GM18507 (cell line): ENCODE measurements at places on chromosomes 16 and 17.

- DNase-seq, result no peak
Observed at GRCh38 chr17:17682293-17682736, 1.1 kb downstream of the RAI1 start.

DNA sequence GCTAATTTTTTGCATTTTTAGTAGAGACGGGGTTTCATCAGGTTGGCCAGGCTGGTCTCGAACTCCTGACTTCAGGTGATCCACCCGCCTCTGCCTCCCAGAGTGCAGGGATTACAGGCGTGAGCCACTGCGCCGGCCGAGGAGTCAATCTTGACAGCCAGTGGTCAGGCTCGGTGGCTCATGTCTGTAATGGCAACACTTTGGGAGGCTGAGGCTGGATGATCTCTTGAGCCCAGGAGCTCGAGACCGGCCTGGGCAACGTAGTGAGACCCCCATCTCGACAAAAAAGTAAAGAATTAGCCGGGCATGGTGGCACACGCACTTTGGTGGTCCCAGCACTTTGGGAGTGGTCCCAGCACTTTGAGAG lies 608 bp upstream of the PGS1 start:
- no peak for DNase-seq

DNA sequence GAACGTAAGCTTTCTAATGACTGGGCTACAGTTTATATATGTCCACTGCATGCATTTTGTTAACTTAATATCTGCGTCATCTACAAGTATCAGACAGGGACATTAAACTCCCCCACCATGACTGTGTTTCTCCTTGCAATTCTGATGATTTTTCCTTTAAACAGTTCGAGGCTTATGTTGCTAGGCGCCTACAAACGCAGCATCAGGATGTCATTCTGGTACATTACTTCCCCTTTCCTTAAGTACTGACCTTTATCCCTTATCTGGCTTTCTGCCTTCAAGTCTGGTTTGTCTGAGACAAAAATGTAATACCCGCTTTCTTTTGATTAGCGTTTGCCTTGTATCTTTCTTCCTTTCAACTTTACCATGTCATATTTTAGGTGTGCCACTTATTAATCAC lies 362.4 kb downstream of the SLC39A11 start:
- no peak for DNase-seq

DNA sequence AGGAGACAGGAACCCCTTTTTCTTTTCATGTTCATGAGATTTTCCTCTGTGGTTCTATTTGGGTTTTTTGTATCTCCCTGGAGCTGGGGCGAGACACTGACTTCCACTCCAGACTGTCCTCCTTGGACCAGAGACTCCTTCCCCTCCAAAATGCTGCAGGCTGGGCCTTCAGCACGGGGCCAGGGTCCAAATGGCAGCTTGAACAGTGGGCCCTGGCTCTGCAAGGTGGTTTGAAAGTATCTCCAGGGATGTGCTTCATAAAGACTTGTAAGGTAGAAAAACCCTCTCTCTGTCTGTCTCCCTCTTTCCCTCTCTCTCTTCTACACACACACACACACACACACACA lies 236.1 kb downstream of the ZNF423 start:
- no peak for DNase-seq

GRCh38 chr17:40447148-40447644 lies 3.9 kb downstream of the IGFBP4 start:
- DNase-seq, result no peak

GRCh38 chr17:15236281-15237105 lies 28.6 kb downstream of the PMP22 start:
- DNase-seq, result no peak

GRCh38 chr17:75756451-75757085 lies 8.4 kb downstream of the GALK1 start:
- DNase-seq, result no peak

DNA sequence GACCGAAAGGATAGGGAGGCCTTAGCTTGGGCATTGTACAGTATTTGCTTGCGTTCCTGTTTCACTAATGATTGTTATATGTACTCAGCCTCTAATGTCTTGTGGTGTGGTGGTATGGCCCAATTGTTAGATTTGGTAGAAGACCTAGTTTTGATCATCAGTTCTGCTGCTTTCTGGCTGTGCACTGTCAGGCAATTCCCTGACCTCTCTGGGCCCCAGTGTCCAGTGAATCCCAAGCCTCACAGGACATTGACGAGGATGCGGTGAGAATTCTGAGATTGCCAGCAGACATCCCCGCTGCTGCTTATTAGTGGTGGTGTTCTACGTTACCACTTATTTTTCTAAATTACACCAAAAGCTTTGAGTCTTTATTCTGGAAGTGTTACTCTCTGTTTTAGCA lies 195.2 kb downstream of the SNX29 start:
- no peak for DNase-seq

DNA sequence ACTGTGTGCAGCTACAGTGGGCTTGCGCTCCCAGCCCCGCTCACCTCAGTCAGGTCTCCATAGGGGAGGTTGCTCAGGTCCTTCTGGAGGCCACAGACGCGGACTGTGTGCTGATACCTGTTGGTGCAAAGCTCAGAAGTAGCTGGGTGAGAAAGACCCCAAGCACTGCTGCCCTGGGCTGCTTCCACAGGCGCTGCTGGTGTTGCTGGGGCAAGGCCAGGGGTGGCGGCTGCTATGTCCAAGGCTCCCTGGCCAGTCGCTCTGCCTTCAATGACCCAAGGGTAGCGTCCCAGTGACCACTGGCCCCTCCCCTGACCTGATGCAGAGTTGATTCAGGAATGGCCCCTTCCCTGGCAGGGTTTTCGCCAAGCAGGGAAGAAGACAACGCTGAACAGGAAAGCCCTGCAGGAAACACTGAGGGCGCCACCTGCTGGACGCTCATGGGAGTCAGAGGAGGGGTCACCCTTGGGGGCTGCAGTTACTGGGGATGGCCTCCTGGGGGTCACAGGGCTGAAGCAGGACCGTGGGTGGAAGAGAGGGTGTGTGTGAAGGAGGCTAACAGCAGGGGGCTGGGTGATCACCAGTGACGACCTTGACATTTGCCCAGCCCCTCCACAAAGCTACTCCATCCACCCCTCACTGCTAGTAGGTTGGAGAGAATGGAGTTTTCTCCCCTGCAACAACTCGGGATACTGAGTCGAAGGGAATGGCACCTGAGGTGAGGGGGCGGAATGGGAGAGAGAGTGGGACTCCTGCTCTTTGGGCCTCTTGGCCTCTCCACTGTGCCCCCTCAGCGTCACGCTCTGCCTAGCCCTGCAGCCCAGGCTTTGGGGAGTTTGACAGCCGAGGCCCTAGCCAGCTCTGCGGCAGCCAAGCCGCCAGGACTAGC lies 38.3 kb downstream of the ABCC12 start:
- peak; percentile 39 for DNase-seq

GRCh38 chr17:56810343-56810742 lies 23.4 kb downstream of the C17orf67 start:
- DNase-seq, result no peak

DNA sequence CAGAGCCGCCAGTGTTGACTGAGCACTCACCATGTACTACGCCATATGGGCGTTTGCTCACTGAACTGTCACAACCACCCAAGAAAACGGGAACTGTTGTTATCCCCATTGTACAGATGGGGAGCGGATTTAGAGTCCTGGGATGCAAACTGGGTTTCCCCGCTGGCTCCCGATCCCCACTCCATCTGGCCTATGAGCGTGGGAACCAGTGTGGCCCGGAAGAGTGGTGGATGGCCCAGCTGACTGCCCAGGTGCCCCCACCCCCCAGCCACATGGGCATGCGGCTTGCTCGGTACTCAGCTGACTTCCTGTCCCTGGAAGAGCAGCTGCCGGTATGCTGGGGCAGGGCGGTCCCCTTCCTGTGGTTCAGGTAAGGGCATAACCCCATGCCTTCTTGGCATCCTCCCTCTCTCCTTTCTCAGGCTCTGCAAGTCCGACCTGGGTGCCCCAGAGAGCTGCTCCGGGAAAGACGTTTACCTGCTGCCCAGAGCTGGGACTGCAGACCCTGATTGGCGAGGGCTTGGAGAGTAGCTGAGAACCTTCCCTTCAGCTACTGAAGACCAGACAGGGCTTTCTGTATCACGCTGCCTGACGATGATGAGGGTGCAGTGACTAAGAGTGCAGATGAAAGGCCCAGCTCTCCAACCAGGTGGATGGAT lies 16.2 kb downstream of the SOCS3 start:
- no peak for DNase-seq

GRCh38 chr17:81417049-81417878 lies 22.0 kb downstream of the BAHCC1 start:
- no peak for DNase-seq

DNA sequence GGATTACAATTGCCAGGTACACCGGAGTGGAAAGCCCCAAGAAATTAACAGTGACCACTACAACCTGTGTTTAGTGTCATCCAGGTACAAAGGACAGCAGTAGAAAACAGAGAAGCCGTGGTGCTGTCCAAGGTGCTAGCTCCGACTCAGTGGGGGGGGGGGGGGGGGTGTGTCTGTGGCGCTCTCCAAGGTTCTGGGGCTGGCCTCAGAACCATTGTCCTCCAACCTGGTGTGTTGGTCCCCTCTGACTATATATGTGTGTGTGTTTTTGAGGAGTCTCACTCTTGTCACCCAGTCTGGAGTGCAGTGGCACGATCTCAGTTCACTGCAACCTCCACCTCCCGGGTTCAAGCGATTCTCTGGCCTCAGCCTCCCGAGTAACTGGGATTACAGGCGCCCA lies 5.8 kb upstream of the ZNF23 start:
- no peak for DNase-seq

- DNase-seq, result no peak
Observed at GRCh38 chr17:17021194-17021863, 20.9 kb upstream of the MPRIP start.

GRCh38 chr16:11071829-11072228 lies 127.5 kb downstream of the CLEC16A start:
- no peak for DNase-seq

DNA sequence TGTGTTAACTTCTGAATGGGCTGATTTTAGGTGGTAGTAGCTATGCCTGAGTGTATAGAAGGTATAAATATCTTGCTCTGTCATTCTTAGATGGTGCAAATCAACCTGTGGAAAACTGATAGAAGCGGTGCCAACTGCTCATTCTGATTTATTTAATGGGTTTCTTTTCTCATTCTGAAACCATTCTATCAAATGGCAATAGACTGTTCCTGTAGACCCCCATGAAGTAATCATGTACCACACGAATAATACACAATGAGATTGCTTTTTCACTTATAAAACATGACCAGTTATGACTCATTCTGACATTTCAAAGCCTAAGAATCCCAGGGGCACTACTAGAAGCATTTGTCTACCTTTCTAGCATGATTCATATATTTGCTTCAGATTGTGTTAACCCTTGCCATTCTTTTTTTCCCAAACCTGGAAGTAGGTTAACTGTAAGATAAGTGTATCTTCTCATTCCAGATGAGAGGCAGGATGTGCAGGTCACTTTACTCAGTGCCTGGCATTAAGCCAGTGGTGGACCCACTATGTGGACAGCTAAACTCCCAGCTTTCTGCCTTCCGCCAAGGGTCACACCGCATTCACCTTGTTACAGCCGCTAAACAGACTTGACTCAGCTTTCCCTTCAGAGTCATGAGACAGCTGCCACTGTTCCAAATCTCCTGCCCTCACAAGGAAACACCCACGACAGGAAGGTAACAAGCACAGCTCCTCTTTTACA lies 16.4 kb upstream of the SLC16A11 start:
- no peak for DNase-seq

DNA sequence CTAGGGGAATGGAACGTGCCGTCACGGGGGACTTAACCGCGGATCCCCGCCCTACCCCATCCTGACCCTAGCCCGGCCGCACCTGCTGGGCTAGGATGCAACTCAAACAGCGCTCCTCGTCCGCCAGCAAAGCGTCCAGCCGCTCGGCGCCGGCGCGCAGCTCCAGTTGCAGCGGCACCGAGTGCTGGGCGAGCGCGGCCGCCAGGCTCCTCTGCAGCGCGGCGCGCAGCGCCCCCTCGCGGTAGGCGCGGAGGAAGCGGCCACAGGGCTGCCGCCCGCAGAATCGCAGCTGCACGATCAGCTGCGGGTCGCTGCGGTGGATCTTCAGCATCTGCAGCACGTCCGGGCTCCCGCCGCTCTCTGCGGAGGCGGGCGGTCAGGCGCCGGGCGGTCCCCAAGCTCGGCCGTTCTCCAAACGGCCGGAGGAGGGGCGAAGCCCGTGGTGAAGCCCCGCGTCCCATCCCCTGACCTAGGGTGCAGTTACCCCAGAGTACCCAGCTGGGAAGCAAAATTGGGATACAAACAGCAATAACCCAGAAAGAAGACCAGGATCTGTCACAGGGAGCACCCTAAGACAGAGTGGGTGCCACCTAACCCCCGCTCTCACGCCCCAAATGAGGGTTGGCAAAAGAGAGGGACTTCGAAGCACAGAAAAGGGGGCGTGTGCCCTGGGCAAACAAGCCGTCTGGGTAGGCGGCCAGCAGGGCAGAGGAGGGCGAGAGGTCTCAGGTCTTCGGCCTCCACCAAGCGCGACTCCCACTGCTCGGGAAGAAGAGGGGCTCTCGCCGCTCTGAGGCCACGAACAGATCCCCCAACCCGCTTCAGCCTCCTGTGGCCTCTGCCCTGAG lies 4.2 kb downstream of the TRADD start:
- DNase-seq, result peak; percentile 79

DNA sequence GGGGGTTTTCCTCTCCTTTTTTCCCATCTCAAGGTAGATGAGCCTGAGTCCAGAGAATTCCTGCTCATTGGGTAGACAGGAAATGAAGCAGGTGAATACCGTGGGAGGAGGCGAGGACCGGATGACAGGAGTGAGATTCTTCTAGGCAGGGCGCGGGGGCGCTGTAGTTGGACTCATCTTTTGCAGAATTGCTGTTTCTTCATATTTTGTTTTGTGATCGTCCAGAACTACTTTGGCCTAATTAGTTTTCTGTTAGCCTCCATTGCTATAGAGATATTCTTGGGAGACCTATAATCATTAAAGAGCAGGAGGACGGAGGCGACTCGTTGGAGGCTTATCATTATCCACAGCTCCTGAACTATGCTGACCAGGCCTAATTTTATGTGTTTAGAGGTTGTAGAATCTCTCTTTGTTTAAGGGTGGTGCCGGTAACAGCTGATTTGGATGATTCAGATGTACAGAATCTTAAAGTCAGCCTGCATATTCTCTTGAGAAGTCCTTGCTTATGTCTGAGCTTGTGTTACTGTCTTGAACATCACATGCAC lies 650 bp downstream of the ATP6V0A1 start:
- DNase-seq, result no peak

GRCh38 chr17:82668631-82669099 lies 20.4 kb upstream of the WDR45B start:
- DNase-seq, result peak; percentile 32

- DNase-seq, result no peak
Observed at GRCh38 chr16:83951544-83951943, 1.5 kb upstream of the OSGIN1 start.
